ENCODE measurements at places on chromosomes 13 and 19.

GRCh38 chr19:54707962-54708361 lies 16.3 kb upstream of the KIR3DL3 start:
- no peak for DNase-seq

- no peak for DNase-seq
These were observed 7.8 kb upstream of the SLC44A2 start for GRCh38 chr19:10617409-10618121.

- DNase-seq, result no peak
These were observed 93.2 kb downstream of the FRY start for GRCh38 chr13:32124743-32125142.

- DNase-seq, result no peak
These were observed 8.5 kb downstream of the CCDC8 start for GRCh38 chr19:46404753-46405468.

All from CD4-positive, alpha-beta T cell treated with Interleukin-6 for 4 hours (primary cell).